Right renal pelvis (tissue), 4 donors: ENCODE measurements at places on chromosomes 7 and 10.

- DNase-seq: no peak
Measured at GRCh38 chr10:121436630-121437341, 161.5 kb downstream of the FGFR2 start.

DNA sequence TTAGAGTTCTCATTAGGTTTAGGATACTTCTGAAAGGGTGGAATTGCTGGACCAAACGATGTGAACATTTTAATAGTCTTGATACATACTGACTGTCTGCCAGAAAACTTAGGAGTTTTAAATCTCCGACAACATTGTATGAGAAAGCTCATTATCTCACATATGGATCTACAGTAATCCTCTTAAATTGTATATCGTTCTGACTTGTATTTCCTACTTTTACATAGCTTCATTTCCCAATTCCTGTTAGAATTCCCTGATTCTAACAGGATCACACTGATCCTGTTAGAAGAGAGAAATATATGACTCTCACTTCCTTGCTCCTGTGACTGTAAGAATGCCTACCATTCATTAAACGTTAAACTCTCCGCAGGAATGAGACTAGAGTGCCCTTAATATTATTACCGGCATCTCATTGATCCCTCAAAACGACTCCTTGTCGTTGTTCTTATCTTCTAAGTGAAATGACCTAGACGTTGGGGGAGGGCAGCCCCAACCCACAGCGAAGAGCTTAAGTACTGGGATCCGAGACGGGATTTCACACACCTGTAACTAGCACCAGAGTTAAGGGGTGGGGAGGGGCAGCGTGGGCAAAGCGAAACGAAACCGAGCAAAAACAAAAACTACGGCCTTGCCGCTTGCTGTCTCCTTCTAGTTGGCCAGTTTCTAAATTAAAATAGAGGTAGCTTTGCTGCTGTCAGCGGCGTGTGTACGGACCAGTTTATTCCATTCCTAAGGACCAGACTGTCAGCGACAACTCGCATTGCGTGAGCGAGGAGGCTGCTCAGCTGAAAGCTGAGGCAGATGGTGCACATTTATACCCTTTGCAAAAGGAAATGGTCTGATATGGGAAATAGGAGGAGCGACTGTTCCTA lies 678 bp upstream of the TMEM106B start:
- peak; percentile 5 for DNase-seq

- DNase-seq: no peak
Measured at GRCh38 chr7:3289996-3290395, 11.1 kb upstream of the SDK1 start.

GRCh38 chr10:12782537-12782936 lies 219.0 kb downstream of the CCDC3 start:
- DNase-seq: no peak

DNA sequence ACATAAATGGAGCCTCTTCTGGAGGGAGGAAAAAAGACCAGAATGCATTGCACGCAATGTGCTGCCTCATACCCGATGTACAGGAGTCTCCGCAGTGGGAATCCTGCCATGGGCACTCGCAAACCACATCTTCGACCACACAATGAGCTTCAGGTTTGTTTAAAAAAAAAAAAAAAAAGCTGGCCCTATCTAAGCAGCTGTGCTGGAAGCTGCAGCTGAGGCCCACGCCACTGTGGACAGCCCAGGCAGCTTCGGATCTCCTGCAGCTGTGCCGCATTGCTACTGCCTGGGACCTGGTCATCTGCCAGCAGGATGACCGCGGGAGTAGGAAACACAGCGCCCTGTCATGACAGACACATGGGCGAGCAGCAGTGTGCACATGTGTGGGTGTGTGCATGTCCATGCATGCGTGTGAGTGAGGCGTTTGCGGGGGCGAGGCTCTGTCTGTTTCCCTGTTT lies 26.0 kb downstream of the EN2 start:
- no peak for DNase-seq

GRCh38 chr10:16987206-16987621 lies 142.4 kb downstream of the CUBN start:
- no peak for DNase-seq

DNA sequence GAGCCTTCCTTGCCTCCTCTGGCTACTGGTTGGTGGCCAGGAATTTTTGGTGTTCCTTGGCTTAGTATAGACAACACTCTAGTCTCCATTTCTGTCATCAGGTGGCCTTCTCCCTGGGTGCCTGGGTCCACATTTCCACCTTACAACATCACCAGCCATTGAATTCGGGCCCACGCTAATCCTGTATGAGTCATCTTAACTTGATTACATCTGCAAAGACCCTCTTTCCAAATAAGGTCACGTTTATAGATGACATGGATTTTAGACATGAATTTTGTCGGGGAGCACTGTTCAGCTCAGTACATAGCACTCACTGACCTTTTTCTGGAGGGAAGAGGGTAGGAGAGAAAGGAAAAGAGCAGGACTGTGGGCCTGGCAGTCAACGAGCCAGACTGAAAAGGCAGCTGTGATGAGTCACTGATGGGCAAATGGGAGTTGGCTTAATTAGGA lies 39.4 kb downstream of the MMRN2 start:
- DNase-seq: no peak

DNA sequence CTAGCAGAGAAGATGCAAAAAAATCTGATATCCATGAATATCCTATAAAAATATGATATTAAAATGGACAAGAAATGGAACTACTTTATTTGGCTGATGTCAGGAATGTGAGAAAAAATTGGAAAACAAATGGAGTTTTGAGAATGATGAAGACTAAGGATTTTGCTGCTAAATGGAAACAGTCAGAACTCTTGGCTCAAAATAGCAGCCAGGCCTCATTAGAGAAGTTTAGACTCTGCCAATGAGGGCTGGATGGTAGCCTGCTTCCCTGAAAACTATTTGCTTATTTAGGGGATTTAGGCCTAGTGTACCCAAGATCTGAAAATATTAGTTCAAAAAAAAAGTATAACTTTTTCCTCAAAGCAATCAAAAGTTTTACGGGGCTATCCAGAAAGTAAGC lies 458.5 kb downstream of the TFEC start:
- DNase-seq: no peak
